ENCODE measurements at places on chromosomes 4 and X.
A peak's percentile ranks its signal among the peaks of the same experiment; 100 is the strongest.

DNA sequence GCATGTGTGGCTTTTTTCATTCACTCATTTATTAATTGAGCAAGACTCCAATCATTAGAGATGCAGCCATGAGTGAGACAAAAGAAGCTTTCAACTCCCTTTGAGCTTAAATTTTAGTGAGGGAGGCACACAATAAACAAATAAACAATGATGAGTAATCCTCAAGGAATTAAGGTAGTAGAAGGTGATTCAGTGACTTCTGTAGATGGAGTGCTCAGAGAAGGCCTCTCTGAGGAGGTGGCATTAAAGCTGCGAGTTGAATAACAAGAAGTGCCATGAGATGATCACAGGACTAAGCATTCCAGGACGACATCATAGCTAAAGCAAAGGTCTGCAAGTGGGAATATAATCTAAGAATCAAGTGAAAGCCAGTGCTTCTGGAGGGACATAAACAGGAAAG lies 77.6 kb downstream of the NWD2 start:
- no peak for DNase-seq

DNA sequence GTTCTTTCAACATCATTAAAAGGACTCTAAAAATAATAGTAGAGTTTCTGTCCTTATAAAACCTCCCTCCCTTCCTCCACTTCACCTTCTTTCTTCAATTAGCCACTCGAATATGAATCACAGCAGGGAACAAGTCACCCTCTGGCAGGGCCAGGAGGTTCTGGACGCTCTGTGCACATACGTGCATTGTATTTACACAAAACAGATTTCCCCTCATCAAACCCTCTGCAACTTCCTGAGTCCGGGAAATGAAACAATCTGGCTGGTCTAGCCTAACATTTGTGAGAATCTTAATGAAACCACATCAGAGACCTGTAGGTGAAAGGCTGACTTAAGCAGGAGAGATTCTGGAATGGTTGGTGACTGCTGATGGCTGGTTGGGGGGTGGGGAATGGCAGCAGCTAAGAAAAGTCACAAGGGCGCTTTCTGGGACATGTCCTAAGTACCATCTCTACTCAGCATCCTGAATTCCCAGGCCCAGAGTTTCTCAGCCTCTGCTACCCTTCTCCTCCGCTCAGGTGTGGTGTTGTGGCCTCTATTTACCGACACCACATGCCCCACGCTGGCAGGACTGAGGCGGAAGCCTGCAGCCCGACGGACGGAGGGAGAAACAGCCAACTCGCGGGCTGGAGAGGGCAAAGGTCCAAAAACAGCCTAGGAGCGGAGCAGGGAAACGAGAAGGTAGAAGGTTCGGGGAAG lies 1.0 kb downstream of the ZDHHC9 start:
- no peak for DNase-seq

DNA sequence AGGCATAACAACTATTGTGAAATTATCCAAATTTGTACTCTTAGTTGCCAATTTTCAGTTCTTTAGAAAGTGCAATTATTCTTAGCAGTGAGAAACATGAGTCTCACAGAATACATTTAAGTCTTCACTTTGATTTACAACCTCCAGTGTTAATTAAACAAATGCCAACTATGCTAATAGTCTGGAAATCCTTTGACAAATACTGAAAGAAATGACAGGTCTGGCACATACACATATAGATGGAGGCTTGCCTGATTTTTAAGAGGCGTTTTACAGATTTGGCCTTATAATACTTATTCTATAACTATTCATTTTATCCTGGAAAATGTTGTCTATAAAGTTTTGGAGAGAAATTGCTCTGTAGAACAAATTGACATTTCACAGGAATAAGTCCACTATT lies 320.1 kb downstream of the TRIML1 start:
- no peak for DNase-seq

DNA sequence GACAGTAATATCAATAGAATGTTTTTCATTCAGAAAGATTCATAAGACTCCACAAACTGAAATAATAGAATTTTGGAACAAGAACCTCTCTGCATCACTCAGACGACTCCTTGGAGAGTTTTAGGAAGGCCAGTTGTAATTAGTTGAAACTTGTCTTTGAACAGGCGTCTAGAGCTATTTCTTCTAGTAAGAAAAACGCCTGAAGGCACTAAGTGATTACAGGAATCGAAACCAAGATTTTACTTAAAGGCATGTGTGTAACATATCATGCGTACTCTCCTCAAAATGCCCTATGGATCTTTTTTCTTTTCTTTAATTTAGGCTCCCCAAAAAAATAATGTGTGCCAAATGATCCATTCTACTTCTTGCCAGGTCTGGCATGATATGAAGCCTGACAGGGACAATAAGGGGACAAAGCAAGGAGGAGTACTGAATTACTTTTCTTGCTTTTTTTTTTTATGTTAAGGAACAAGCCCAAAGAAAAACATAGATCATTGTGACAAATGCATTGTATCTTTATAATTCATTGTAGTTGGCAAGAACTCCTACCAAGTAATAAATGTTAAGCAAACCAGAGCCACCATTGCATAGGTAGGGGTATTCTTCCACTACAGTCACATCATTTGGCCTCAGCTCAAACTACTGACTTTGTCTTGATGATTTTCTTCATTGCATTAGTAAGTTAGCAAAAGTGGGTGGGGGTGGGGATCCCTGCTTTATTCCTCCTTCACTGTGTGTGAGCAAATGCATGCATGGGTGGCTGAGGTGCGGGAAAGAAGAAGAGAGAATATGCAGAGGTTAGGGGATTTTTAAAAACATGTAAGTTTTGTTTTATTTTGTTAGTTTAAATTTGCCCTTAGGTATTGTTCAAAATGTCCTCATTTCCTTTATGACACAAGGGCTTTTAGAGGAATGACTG lies 79.9 kb upstream of the ATOH1 start:
- DNase-seq, result no peak

DNA sequence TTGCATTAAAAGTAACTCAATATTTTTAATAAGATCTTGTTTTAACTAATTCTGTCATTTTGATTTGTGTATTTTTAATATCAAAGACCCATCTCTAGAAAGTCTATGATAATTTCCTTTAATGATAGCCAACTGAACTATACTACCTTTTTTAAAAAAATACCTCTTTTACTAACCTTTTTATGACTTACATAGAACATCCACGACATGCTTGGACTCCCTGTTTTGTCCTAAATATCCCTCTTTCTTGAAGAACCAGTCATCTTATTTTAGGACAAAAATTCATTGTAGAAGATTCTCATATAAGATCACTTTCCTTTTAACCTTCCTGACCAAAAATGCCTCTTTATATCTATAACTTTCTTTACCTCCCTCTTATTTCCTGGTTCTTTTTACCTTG lies 76.8 kb upstream of the GC start:
- peak; percentile 18 for DNase-seq

GRCh38 chr4:138595731-138596460 lies 353.7 kb upstream of the SLC7A11 start:
- DNase-seq, result no peak

GRCh38 chr4:85127653-85128052 lies 161.2 kb upstream of the WDFY3 start:
- no peak for DNase-seq

- DNase-seq, result no peak
These were observed 609.6 kb upstream of the SPANXN1 start for GRCh38 chrX:144637731-144638130.

GRCh38 chr4:37634180-37634579 lies 52.0 kb downstream of the RELL1 start:
- no peak for DNase-seq

- peak; percentile 49 for DNase-seq
These were observed 3.8 kb downstream of the ARHGAP10 start for GRCh38 chr4:147735413-147736301.

GRCh38 chr4:45620808-45621207 lies 503.0 kb downstream of the GABRG1 start:
- no peak for DNase-seq

GRCh38 chr4:143372093-143372915 lies 35.6 kb downstream of the GAB1 start:
- no peak for DNase-seq

DNA sequence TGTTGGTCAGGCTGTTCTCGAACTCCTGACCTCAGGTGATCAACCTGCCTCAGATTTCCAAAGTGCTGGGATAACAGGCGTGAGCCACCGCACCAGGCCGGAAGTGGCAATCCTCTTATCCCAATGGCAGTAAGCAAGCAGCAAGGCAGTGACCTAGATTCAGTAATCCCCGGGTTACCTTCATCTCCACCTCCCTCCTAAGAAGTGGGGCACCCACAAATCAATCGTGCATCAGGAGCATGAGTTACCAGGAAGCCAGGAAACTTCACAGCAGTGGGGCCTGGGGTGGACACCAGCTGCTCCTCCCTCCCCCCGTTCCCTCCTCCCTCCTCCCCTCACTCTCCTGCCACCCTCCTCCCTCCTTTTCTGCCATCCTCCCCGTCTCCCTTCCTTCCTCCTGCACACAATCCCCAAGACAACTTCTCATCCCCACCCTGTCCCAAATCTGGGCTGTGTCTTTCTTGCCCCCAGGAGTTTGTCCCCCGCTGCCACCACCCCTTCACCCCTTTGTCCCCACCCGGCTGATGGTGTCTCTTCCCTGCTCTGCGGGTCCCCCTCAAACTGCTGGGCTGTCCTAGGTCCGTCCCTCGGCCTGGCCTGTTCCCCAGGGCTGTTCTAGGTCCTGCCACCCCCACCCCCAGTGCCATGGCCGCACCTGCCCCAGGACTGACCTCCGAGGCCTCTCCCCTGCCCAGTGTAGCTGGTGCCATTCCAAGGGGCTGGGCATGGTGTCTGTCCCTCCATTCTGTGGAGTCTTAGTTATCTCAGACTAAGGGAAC lies 2.2 kb downstream of the PDE6B start:
- DNase-seq, result no peak

GRCh38 chr4:147362938-147363337 lies 118.0 kb upstream of the EDNRA start:
- DNase-seq, result no peak

- no peak for DNase-seq
These were observed 36.7 kb downstream of the PSAPL1 start for GRCh38 chr4:7398104-7398423.

DNA sequence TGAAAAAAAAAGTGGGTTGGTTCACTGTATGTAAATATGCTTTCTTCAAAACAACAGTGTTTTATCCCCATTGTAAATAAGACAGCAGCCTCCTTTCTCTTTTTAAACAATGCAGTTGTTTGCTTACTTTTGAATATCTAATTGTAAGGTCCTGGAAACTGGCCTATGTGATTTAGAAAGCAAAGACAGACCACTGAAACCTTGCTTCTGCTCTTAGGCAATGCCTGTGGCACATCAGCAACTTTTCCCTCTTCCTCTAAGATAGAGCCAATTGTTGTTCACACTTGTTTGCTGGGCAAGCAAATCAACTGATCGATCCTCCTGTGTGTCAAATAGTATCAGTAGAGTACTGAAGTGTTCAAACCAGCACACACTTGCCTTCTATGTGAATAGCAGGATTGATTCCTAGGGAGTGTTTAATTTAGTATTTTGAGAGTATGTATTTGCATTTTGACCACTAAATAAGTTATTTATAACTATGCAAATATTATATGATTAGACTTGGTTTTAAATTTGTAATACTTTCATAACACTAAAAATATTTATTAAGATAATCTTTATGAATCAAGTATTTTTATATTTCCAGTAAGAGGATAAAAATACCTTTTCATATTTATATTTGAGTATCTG lies 55.4 kb upstream of the GRPR start:
- DNase-seq, result no peak

GRCh38 chr4:112170451-112170993 lies 25.3 kb downstream of the FAM241A start:
- DNase-seq, result peak; percentile 60

- no peak for DNase-seq
These were observed 75.4 kb downstream of the RPS3A start for GRCh38 chr4:151174784-151175183.

DNA sequence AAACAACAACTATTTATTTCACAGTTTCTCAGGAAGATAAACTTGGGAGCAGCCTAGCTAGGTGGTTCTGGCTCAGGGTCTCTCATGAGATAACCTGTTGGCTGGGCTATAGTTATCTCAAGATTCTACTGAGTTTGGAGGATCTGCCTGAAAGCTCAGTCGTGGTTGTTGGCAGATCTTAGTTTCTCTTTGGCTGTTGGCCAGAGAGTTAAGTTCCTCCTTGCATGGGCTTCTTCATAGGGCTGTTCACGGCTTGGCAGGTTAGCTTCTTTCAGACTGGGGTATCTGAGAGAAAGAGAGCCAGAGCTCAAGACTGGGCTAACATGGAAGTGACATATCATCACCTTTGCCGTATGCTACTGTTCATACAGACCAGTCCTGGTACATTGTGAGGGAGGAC lies 28.7 kb downstream of the SEC24B start:
- DNase-seq, result peak; percentile 18

- DNase-seq, result no peak
These were observed 458.9 kb upstream of the TEX13C start for GRCh38 chrX:124860736-124861135.

DNA sequence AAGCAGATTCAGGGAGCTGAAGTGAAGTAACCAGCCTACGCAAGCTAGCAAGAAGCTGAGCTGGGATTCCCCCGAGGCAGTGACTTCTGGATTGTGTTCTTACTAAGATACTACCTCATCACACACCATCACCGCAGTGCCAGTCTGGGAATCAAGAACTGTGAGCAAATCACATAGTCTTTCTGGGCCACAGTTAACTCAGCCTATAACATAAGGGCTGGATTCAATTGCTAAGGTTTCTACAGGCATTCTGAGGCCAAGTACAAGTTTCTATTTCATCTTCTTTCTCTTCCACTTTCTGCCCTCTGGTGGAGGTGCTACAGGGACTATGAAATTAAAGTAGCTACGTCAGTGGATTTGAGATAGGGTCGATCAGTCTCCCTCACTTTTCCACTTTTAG lies 1.4 kb upstream of the CORIN start:
- DNase-seq, result peak; percentile 57

- no peak for DNase-seq
These were observed 1.6 kb upstream of the FAM149A start for GRCh38 chr4:186102931-186103330.

DNA sequence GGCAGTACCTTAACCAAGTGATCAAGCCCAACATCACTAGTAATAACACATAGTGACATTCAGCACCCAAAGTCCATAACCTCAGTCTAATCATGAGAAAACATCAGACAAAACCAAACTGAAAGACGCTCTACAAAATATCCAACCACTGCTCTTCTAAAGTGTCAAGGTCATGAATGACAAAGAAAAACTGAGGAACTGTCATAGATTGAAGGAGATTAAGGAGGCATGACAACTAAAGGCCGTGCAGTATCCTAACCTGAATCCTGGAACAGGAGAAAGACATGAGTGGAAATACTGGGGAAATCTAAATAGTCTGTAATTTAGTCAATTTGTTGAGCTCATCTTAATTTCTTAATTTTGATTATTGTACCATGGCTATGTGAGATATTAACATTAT lies 38.2 kb upstream of the EXOC1L start:
- no peak for DNase-seq

DNA sequence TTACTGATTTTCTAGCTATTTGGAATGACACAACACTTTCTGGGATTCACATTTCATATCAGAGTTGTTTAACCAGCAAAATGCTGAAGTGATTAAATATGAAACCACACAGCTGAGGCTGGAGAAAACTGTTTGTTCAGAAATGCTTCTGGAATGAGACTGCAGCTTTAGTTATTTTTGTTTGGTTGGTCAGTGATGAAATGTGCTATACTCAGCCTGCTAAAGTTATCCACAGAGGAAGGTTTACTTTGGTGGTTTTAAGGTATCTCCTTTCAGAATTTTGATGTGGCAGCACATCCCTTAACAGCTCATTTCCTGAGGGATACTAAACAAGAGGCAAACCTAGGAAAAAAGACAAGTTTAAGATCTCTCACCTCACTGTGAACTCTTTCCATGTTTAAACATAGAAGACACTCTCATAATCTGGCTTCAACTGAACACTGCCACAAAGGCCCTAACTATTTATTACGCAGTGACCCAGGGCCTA lies 106.6 kb upstream of the PDE5A start:
- peak; percentile 84 for DNase-seq

- peak; percentile 54 for DNase-seq
These were observed 581 bp upstream of the STK32B start for GRCh38 chr4:5050520-5051277.

Measured in NCI-H226 (cell line).